Stimulated activated CD8-positive, alpha-beta memory T cell treated with anti-CD3 and anti-CD28 coated beads, Interleukin-7, amount 100 ng/mL, for 24 hours (primary cell): ENCODE measurements at places on chromosomes 12 and 14.

GRCh38 chr12:58313091-58313855 is 371.9 kb downstream of the ATP23 start:
- DNase-seq: no peak

- no peak for DNase-seq
These were observed 342.5 kb downstream of the SLC16A7 start for GRCh38 chr12:59938190-59938962.

- DNase-seq: no peak
These were observed 20.0 kb downstream of the AMDHD1 start for GRCh38 chr12:95963096-95963495.

DNA sequence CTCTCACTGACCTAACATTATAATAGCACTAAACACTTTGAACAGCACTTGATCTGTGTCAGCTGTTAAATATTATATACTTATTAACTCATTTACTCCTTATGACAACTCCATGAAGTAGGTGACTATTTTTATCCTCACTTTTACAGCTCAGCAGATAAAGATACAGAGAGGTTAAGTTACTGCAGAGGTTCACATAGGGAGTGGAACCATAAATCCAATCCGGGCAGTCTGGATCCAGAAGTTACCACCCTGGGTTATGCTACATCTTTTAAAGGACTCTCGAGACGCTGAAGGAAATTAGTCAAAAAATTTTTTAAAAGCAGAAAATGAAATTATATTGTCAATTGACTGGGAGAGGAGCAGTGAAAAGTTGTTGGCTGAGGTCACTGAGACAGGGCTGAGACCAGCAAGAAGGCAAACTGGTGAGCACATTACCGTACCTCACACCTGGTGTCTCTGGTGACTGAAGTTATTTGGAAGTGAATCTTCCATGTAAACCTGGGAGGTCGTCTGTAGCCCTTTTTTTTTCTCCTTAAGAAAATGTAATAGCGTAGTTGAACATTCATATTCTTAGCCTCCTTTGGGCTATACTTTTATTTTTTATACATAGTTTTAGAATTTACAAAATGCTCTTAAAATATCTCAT is 1.2 kb upstream of the RIMKLB start:
- no peak for DNase-seq

DNA sequence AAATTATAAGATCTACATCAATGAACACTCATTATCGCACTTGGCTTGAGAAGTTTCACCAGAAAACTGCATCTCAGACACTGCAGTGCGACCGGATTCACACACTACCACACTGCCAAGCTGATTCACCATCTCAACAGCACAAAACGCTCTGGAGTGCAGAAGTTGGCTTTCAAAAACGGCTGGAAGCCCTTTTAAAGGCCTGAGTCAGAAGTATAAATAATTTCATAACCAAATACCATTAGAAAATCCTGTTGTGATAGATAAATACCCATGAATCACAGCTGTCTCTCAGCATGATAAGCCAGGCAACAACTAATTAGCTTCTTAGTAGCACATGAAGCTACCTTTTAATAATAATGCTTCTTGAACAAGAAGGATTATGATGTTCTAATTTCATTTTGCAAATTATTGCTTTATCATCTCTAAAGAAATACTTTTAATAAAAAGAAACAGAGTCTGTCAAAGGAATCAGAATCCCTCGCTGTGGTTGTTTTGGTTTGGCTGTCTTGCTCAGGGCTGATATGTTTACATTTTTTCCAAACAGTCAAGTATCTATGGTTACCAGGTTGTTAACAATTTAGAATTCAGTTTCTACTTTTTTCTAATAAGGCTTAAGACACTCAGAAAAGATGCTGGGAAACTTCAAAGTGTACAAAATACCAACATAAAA is 51.2 kb downstream of the SLC2A13 start:
- DNase-seq: no peak

GRCh38 chr14:21016413-21017190 is 8.3 kb downstream of the NDRG2 start:
- DNase-seq: no peak

DNA sequence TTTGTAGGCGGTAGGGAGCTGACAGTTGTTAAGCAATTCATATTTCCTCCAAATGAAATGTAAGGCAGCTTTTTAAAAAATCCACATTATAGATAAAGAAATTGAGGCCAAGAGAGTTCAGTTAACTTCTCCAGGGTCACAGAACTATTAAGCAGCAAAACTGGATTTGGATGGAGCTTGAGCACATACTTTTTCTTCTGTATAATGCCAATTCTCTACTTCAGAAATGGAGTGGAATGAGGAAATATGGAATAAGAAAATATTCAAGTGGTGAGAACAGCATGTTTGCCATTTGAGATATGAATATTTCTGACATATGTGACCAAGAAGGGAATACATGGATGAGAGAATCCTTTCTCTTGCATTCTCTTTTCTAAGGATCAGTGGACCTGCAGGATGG is 233.1 kb downstream of the FOXG1 start:
- DNase-seq: no peak

DNA sequence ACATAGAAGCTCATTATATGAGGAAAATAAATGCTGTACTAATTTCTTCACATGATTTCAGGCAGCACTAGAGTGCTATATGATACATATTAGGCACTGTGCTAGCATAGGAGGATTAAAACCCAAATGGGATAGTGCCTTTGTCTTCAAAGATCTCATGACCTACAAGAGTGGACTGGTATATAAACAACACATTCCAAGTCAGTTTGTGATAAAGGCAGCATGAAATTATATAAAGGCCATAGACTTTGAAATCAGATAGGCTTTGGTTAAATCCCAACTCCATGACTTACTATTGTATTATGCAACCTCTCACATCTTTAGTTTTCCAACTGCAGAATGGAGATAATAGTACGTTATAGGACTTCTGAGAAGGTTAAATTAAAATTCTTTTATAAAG is 179.7 kb downstream of the RAD51B start:
- no peak for DNase-seq

DNA sequence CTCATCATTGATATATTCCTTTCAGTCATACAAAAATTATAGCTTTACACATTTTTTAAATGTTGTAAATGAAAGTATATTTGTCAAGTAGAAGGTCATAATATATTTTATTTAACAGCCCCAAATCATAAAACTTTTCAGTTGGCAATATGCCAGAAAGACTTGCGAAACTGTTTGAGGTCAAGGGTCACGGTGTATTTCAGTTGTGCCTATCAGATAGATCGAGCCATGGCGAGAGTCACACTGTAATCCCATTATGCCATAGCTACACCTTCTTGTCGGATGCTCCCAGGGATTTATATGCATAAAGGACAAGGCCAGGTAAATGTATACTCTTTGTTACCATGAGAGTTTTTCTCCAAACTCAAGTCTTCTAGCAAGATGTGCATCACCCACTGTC is 26.7 kb upstream of the G2E3 start:
- no peak for DNase-seq

- no peak for DNase-seq
These were observed 829.1 kb upstream of the MGAT4C start for GRCh38 chr12:87085286-87085685.

GRCh38 chr14:28876572-28876945 is 110.0 kb downstream of the FOXG1 start:
- DNase-seq: no peak

DNA sequence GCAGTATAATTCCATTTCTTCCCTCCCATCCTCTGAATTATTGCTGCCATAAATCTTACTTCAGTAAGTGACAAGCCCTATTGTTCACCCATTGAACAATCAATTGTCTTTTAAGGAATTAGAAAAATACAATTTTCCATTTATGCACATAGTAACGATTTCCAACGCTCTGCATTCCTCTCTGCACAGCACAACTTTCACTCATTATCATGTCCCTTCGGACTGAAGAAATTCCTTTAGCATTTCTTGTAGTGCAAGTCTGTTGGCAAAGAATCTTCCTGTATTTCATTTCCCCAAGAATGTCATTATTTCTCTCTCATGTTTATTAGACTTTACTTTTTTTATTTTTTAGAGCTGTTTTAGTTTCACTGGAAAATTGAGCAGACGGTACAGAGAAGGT is 252.1 kb upstream of the RTL1 start:
- no peak for DNase-seq

- no peak for DNase-seq
These were observed 14.9 kb upstream of the MLXIP start for GRCh38 chr12:122063694-122064024.

GRCh38 chr14:31945074-31945613 is 132.0 kb upstream of the ARHGAP5 start:
- no peak for DNase-seq

- DNase-seq: no peak
These were observed 51.3 kb upstream of the RERGL start for GRCh38 chr12:18141048-18141982.

GRCh38 chr14:92511453-92512238 is 1.9 kb upstream of the RIN3 start:
- DNase-seq: no peak

DNA sequence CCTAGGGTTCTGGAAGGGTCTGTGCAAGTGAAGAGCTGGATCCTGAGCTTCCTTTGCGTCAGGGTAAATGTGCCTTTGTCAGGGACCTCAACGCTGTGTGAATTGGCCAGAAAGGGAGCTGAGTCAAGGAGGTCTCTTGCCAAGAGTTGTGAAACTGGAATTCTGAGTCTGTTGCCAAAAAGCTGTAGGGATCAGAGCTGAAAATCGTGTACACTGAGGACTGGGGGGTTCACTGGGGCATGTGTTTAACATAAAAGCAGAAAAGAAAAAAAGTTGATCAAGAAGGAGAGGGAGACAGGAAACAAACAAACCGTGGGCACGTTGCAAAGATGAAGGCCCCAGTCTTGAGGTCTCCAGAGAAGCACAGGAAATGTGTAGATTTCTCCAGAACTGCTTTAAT is 1081.5 kb downstream of the VRK1 start:
- DNase-seq: no peak

DNA sequence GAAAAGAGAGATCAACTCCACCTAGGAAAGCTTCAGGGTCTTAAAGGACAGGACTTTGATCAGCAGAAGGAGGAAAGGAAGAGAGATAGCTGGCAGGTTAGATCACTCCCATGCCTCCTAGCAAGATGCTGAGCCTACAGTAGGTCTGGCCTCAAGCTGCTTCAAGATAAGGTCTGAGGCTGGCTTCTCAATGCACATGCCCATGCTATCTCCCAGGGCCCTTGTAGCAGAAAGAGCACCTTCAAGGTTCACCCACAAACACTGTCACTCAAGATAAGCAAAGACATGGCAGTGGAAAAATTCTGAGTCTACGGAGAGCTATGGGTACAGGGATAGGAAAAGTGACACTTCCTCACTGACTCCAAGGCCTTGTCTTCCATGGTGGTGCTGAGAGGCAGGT is 14.3 kb downstream of the REM2 start:
- DNase-seq: no peak

DNA sequence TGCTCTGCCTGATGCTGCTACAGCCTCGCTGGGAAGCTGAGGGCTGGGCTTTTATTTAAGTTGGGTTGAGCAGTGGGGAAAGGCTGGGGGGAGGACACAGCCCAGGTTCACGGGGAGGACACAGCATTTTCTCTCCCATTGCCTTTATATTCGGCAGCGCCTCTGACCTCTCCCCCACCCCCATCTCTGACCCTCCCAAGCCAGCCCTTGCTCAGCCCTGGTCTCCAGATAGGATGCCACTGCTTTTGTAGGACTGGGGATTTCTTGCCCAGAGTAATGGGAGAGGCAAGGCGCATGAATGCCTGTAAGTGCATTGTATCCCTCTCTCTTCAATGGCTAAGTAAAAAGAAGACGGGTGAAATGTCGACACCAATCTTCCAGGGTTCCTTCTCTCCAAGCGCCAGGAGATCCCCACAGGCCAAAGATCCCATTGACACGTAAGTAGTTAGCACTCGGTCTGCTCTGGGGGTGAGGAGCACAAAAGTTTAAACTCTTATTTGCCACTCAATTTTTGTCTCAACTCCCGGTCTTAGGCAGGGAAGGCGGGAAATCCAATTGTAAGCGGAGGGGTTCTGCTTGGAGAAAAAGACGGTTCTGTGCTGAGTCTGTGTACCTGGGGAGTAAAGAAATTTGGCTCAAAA is 4.6 kb downstream of the HOXC4 start:
- no peak for DNase-seq

DNA sequence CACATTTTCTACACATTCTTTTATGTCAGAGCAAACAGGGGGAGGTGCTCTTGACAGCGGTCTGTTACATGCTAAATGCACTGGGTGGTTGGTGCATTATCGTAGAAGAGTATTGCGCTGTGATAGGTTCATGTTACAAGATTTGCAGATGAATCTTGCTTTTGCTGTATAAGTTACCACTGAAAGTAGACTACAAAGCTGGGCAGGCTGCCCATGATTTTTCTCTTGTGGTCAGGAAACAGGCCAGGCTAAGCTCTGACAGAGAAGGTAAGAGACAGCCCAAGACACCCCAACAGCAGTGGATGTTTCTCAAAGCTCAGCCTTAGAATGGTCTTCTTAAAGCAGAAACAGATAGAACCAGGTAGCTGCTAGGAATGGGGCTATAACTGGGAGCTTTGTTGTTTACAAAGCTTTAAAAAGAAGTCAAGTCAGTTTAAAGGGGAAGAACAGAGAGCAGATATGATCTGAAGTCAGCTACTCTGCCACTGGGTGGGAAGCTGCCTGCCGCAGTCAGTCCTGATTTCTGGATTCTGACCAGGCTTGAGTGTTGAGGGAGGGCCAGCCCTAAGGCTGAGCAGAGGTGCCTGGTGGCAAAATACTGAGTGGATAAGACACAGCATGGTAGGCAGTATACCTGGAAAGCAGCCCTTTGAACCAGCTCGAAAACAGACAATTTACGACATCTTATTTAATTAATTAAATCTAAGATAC is 9.4 kb downstream of the KCNA1 start:
- no peak for DNase-seq

DNA sequence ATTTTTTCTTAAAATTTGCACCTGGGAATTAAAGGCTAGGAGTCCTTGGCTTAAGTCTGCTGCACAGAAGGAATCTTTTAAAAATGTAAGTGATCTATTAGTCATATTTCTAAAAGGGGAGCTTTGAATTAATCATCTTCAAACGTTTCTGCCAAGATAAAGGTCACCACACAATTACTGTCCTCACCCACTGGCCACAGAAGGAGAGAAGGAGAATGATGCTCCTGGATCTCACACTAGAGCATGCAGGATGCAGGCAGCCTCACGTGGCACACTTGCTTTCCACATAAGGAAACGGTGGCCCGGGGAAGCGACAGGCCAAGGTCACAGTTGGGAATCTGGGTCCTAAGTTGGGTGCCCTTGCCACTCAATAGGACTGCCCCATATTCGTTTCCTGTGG is 16.9 kb downstream of the PLEKHG7 start:
- no peak for DNase-seq

GRCh38 chr14:92316937-92317336 is 6.0 kb upstream of the SLC24A4 start:
- DNase-seq: no peak

DNA sequence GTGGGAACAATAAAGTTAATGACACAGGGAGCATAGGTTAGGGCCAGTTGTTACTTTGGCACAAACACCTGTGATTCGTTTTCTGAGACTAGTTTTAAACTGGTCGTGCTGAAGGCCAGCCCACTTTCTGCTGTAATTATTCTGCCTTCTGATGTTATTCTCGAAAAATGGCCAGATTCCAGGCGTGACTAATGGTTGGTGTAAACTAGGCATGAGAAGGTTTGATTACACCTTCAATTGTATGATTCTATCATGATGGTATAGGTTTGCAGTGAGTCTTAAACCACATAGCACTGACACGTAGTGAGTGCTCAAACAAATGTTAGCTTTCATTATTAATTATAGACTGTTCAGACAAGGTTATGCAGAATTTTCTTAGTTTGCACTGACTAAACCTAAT is 39.0 kb downstream of the CKB start:
- no peak for DNase-seq
